WERI-Rb-1 (cell line): ENCODE measurements at places on chromosomes 7 and 10.

DNA sequence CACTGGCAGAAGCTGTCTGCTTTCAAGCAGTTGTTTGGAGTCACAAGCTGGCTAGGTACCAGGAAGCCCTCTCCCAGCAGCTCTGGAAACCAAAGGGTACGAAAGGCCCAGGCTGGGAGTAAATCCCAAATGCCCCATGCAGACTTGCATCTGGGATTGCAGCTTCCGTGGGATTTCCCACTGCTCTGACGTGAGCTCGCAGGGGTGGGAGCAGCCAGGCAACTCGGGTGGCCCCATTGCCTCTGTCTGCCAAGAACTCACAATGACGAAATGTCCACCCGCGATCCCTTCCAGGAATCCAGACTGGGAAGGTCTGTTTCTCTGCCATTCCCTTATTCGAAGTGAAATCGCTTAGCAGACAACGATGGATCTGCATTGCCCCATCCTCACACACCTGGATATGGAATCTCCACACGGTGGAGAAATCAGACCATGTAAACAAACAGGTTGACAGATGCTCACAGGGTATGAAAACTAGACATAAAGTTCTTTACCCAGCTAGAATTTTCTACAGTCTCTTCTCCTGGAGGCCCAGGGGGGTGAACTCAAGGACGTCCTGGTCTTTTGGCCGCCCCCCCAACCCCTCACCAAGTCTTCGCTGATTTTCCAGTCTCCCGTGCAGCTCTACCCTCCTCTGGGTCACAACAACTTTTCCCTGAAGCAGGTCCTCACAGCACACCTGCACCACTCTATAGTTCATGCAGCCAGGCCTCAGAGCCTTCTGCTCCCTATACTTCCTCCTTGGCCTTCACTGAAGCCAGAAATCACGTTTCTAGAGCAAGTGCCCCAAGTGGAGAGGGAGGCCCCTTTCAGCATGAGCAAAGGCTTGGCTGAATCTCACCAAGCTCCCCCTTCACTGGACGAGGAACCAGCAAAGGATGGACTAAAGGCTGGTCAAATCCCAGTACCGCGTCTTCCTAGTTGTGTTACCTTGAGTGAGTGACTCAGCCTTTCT lies 20.0 kb downstream of the SH3PXD2A start:
- DNase-seq, result no peak

GRCh38 chr10:62166331-62167131 lies 102.1 kb downstream of the RTKN2 start:
- DNase-seq, result no peak

DNA sequence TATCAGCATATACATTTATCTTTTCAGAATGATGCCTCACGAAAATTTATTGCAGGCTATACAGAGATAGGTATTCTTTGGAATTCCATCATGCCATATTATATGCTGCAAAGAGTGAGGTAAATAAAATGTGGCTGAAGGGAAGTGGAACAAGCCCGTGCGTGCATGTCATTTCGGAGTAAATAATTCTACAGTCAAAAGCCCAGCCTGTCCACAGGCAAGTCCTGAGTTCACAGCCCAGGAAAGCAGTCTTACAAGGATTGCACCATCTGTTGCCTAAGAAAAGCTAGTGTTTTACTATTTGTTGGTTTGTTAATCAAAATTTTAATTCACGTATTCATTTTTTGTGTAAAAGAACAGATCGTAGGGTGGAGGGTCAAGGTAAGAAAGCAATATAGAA lies 292.4 kb upstream of the AKR1E2 start:
- peak; percentile 9 for DNase-seq

GRCh38 chr7:38658921-38659320 lies 27.7 kb upstream of the AMPH start:
- no peak for DNase-seq

GRCh38 chr10:49150426-49150825 lies 16.6 kb upstream of the FAM170B start:
- DNase-seq, result no peak
